Activated T-cell treated with anti-CD3 and anti-CD28 coated beads for 1 hour (primary cell): ENCODE measurements at places on chromosomes 13 and 19.

- no peak for DNase-seq
Observed at GRCh38 chr19:40775632-40776022, 306 bp downstream of the MIA start.

- no peak for DNase-seq
Observed at GRCh38 chr19:58558066-58558622, at the start of gene UBE2M. Gene UBE2M, minus strand, starts transcription at chr19:58558611. Its CDS starts 230 bp downstream, at chr19:58558381.

DNA sequence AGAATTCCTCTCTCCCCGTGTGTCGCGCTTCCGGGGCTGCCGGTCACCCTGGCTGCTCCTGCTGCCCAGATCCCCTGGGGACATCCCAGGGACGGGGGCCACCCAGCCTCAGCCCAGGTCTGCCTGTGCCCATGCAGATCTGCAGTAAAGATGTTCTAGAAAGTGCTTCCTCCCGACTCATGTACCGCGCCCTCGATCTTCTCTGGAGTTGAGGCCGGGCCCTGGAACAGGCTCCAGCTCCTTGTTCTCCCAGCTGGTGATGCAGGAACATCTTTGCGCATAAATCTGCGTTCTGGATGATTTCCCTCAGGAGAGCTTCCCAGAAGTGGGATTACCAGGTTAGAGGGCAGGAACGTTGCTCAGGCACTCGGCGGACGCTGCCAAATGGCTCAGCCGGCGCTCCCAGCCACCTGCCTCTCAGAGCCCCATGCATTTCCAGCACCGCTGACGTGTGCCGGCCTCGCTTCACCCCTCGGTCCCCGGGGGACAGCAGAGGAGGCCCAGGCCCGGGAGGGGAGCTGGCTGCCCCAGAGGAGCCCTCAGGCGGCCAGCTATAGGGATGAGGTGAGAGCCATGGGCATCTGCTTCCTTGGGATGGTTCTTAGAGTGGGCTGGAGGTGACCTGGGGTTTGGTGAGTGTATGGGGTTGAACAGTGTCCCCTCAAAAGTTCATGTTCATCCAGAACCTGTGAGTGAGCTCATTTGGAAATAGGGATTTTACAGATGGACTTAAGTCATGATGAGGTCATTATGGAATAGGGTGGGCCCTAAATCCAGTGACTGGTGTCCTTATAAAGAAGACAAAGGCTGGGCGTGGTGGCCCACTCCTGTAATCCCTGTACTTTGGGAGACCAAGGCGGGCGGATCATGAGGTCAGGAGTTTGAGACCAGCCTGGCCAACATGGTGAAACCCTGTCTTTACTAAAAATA is 42.6 kb downstream of the CRTC1 start:
- DNase-seq: no peak

DNA sequence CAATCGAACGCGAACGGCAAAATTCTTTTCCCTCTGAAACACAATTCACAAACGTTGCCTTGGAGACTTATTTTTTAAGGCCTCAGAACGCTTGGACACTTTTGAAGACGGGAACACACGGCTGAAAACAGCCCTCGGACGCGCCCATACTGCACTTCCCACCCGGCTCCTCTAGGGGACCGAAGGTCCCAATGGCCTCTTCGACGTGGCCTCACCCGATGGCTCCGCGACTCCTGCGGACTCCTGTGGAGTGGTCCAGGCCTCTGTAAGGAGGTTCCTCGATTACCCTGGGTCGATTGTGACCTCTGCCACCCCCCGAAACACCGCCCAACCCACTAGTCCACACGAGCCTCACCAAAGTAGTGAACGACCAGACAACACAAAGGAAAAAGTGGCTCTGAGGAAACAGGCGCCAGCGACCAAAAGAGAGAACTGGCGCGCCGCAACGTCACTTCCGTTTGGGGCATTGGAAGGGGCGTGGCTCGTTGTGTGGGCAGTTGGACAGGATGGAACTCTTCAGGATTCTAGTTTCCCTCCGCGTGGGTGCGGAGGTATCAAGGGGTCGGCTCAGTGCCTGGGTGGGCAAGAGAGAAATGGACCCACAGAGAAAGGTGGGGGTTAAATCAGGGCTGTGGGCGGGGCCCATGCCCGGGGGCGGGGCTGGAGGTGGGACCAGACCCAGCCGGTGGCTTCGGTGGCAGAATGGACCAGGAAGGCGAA is at the start of gene ZNF560:
ZNF560 (minus strand) TSS at position 434 of the 720 bp plus-strand sequence. CDS start 23,303 bp downstream, outside the sequence.
- no peak for DNase-seq

DNA sequence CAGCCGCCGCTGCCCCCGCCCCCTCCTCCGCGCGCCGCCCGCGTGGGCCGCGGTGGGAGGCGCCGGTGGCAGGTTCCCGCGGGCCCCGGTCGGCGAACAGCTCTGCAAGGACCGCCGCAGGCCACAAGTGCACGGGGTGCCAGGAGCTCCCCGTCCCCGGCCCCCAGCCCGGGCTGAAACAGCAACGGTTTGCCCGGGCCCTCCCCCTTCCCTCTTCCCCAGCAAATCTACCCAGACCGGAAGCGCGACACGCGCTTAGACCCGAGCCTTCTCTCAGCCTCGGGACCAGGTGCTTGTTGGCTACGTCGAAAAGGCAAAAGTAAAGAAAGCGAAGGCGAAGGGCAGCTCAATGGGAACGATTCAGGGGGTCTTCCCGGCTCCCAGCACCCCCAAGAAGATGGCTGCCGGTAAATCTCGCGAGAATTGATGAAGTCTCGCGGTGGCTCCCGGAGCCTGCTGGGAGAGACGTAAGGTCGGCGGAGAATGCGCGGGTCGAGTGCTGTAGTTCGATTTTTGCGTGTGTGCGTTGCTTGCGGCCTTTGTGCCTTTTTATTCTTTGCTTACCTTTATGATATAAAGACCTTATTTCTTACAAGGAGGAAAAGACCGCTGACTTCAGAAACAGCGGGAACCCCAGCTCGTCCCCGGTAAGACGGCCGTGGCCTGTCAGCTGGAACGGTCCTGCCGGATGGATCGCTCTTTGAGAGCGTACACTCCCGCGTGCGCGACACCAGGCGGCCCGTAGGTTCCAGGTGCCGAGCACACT is at the start of gene RBM26:
RBM26 (minus strand) TSS at position 425 of the 766 bp plus-strand sequence. CDS start 481 bp downstream, outside the sequence.
- peak; percentile 89 for DNase-seq

- DNase-seq: no peak
Observed at GRCh38 chr13:106494936-106495335, 40.5 kb downstream of the EFNB2 start.
